Neuronal stem cell (in vitro differentiated cells): ENCODE measurements at places on chromosomes 1 and 21.

GRCh38 chr1:37338658-37339057, 135.7 kb upstream of the ZC3H12A start:
- no peak for DNase-seq

- DNase-seq = no peak
These were observed 87.9 kb upstream of the CSF3R start for GRCh38 chr1:36570478-36571060.

DNA sequence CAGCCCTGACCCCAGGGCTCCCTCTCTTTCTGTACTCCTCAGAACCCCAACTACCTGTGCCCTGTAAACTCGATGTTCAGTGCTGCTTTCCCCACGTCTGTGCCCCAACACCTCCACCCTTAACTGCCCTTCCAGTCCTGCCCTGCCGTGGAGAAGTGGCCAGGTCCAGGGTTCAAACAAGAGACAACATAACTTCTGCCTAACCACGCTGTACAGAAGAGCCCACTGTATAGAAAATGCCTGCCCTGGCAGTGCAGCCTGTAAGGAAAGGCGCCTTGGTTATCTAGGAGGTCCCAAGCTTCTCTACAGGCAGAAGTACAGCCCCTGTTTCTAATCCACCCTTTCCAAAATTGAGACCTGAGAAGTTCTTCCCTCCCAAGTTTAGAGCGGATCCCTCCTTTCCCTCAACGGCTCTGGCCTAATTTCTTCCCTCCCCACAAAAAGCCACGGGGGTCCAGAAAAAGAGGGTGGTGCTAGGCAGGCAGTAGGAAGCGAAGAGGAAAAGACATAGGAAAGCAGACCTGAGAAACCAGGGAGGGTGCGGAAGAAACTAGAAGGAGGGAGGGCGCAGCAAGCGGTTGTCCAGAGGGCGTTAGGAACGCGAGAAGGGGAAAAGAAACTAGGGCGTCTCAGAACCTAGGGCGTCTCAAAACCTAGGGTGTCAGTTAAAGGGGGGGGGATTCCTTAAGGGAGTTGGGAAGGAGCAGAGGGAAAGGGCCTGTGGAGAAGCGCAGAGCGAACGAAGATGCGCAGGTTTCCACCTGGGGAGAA, 3.2 kb downstream of the DMRTA2 start:
- DNase-seq = no peak

GRCh38 chr1:180173952-180174351, 19.3 kb downstream of the QSOX1 start:
- no peak for DNase-seq

DNA sequence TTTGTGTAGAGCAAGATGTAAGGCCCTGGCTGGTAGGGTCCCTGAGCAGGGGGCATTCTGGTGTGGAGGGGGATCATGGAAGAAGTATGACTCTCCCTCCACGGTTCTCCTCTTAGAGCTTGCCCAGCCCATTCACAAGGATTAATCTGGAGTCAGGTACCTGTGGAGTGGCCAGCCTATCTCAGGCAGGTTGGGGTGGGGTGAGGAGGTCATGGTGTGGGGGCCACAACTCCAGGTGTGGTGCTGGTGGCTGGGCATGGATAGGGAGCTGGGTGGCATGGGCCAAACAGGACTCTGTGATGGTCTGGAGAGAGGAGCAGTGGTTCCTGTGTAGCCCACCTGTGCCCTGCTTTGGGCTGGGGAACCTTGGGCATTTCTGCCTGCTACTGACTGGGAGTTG, 32.3 kb downstream of the TMCC2 start:
- no peak for DNase-seq

DNA sequence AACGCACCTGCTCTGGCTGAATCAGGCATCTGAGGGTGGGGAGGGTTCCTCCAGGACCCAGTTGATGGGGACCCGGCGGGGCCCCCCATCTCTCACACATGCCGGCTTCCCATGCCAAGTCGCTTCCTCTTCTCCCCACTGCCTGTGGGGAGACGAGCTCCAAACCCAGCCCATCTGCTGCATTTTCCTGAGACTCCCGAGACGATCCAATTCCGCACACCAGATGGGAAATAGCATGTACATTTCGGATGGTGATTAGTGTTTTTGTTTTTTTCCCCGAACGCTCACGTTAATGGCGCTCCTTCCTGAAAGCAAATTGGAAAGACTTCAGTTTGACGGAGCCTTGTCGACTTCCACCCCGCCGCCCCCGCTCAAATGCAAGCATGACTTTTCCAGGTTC, 13.2 kb upstream of the GRIK3 start:
- no peak for DNase-seq

DNA sequence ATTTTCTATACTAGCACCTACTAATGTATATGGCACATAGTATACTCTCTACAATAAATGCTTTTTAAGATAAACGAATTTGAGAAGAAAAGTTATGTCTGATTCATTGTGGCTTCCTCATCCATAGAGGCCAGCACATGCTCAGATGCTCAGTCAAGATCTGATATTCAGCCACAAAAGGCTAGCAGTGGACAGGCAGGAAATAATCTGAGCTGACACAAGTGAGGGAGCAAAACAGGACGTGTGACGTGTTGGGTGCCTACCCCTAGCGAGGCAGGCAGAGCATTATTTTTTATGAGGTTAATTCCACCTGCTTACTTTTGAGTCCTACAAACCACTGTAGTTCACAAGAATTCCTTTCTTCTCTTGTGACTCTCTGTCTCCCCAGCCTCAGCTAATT, 550.9 kb downstream of the SMYD3 start:
- DNase-seq = no peak

- DNase-seq = no peak
These were observed 239.0 kb downstream of the RHOU start for GRCh38 chr1:228974273-228974672.

DNA sequence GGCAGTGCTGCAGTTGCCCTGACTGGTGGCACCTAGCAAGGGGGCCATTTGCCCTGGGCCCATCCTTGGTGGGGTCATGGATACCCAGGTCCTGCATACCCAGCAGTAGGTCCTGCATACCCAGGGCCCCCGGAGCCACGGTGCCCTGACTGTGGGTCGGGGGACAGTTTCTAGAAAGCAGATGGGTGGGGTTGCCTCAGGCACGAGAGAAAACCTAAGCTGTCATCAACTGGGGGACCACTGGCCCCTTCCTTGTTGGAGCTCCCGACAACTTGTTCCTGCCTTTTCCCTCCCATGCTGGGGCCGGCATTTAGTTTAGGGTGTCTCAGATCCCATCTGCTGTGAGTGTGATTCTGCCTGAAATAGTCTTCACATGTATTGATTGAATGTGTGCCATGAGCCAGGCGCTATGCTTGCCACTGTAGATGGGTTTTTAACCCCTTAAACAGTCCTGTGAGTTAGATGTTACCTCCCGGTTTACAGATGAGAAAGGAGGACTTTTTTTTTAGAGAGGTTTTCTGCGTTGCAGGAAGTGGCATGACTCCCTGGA, 15.6 kb downstream of the SPSB1 start:
- no peak for DNase-seq

DNA sequence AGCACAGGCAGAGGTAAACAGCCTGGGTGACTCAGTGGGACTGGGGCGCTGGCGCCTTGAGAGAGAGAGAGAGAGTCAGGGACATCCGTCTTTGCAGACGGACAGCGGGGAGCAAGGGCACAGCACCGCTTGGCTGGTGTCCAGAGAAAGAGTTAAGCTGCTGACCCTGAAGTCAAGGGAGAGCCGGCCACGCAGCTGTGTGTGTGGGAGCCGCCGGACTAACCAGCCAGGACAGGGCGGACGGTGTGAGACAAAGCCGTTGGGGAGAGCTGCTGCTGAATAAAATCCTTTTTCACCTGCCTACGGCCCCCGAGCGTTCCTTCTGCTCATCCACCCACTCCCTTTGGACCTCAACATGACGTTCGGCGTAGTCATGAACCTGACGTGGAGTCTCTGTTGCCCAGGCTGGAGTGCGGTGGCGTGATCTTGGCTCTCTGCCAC, 14.5 kb downstream of the CFAP74 start:
- DNase-seq = no peak
